ENCODE measurements at places on chromosomes 2 and 18. TPM values are rescaled to one million over a fixed set of nuclear protein-coding genes. Genes with fewer than 3 reads are reported as not detected.

Gene STK17B
- 6.2 TPM for total RNA-seq

Gene GKN1
- total RNA-seq = 0.48 TPM

Gene COL6A3
- 0.09 TPM for total RNA-seq

Gene CYRIA
- total RNA-seq = 0.06 TPM

Gene NR4A2
- 2.4 TPM for total RNA-seq

Gene HOXD11
- 7.8 TPM for total RNA-seq

Gene MPP4
- not detected for total RNA-seq

Gene IL36RN
- total RNA-seq = 0.59 TPM

Gene PCARE
- not detected for total RNA-seq

Gene ADNP2
- total RNA-seq = 12.1 TPM

Gene LINC00305
- not detected for total RNA-seq

Gene PLEKHA3
- 18.7 TPM for total RNA-seq

Gene EFR3B
- 12.8 TPM for total RNA-seq

All from A549 treated with RU486 at 1 μM for 4 hours (cell line).